ENCODE measurements at places on chromosomes 4 and X. TPM values are rescaled to one million over a fixed set of nuclear protein-coding genes. Genes with fewer than 3 reads are reported as not detected.

DNA sequence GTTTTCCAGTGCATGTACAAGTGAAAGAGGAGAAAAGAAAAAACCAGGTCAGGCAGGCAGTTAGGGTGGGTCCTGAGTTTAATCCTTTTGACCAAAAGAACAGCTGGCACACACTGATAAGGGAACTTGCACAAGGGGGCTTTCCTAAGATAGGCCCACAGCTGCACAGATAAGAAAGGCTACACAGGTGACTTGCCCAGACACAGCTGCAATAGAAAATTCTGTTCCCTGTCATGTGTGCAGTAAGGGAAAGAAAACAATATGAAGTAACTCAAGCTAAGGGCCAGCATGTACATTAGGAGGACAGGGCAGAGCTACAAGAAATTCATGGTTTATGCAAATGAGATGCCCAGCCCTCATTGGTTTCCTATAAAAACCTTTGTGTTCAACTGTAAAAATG is 32.9 kb downstream of the LUZP4 start:
- DNase-seq = no peak

- DNase-seq = no peak
These were observed 135.3 kb upstream of the HS3ST1 start for GRCh38 chr4:11564021-11564420.

- no peak for DNase-seq
These were observed 91.1 kb downstream of the LDB2 start for GRCh38 chr4:16807355-16807754.

GRCh38 chr4:80085081-80085480 is 12.1 kb upstream of the ANTXR2 start:
- DNase-seq = no peak

DNA sequence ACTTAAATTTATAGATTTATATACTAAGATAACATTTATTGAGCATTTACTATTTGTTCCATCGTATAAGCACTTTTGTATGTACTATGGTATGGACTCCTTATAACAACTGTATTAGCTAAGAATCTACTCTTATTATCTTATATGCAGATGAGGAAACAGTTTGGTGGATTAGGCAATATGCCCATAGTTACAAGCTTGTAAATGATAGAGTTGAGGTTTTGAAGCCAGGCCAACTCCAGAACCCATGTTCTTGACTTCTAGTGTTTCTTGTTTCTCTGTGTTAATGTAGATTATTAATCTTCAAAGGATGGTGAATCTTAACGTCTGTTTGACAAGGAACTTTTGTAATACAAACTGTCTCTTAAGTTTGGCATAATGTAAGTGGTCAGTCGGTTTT is 71.3 kb downstream of the STIM2 start:
- no peak for DNase-seq

GRCh38 chr4:118033148-118034052 is 886 bp upstream of the NDST3 start:
- peak; percentile 67 for DNase-seq

- no peak for DNase-seq
These were observed 60.0 kb upstream of the CYSLTR1 start for GRCh38 chrX:78387364-78387763.

DNA sequence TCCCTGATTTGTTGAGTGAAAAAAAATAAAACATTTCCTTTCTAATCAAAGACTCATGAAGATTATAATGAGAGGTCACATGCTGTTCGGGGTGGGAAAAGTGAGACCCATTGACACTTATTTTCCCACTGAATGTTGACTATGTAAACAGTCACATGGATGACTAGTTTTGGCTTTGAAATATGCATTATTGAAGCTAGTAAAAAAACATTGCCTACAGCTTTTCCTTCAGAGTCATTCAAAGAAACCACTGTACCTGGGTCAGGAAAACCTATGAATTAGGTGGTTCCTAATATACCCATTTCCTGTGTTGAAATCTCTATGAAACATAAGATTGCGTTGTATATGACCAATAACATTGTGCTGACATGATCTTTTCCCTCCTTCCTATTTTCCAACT is 251.2 kb downstream of the CFAP299 start:
- no peak for DNase-seq

DNA sequence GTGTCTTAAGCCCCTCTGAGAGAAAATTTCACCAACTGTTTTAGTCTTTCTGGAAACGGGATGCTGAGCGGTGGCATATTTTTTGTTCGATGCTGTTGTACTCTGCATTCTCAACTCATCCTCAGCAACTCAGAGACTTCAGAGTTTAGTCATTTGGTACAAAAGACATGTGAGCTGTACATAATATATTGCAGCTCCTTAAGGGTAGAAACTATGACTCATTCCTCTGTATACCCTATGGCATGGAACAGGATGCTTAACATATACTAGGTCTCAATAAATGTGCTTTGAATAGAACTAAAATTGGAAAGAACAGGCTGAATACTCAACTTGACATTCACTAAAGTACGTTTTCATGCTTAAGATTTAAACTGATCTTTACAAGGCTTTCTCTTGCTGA is 130.5 kb upstream of the SLITRK2 start:
- no peak for DNase-seq

DNA sequence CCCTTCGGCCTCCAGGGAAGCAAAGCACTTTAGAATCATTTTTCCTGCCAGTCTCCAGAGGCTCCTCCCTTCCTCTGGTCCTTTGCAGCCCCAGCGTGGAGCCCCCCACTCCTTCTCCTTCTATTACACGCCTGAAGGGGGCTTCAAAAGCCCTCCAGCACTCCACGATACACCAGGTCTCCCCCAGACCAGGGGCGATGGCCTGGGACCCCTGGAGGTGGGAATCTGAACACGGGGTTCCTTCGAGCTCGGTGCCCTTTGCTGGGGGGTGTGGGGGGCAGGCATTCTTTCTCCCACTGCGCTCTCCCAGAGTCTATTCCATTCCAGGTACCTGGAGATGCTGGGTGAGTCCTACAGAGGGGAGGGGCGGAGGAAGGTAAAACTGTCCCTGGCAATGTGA is 97.6 kb downstream of the HMX1 start:
- DNase-seq = no peak

Gene PABPC1L2B
- 0.09 TPM for total RNA-seq

Gene FAM199X
- 55.7 TPM for total RNA-seq

Gene TLR1
- total RNA-seq = 3.8 TPM

Gene SSX3
- not detected for total RNA-seq

Gene AFM
- not detected for total RNA-seq
